Gastrocnemius medialis (tissue), 4 donors: ENCODE measurements at places on chromosomes 3 and 15. TPM values are rescaled to one million over a fixed set of nuclear protein-coding genes. Genes with fewer than 3 reads are reported as not detected.
A peak's percentile ranks its signal among the peaks of the same experiment; 100 is the strongest.

DNA sequence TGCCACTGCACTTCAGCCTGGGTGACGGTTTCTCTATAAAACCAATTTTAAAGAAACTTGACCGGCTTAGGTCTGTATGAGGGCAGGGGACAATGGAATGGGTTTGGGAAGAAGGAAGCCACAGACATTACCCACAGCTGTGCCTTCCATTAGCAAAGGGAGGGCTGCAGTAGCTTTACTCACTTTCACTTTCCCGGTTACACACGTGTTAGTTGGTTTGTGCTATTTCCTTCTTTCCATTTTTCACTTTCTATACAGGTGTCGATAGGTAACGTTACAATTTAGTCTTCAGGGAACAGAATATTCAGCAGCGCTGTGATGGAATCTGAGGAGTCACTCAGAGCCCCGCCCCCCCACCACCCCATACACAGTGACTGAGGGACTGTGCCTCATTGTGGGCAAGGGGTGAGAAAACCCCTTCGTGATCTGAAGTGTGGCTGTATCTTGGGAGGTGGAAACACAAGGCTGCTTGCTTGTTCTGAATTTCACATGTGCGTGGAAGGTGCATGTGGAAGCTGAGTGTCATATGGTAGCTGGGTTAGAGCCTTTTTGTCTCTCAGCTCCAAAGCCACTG lies 44.8 kb upstream of the RPL32 start:
- H3K36me3 ChIP-seq = no peaks in the 10 kb centered on the region
- H3K27ac ChIP-seq = peak overlapping the region; percentile 29
- H3K4me3 ChIP-seq = peak overlapping the region; percentile 15

GRCh38 chr15:66763186-66764071 lies 61.4 kb downstream of the SMAD6 start:
- no peak for DNase-seq
- H3K4me3 ChIP-seq = no peak overlapping the region
- H3K4me1 ChIP-seq = peaks cover 13% of the 10 kb centered on the region
- H3K27me3 ChIP-seq = no peaks in the 10 kb centered on the region
- no peaks in the 10 kb centered on the region for H3K36me3 ChIP-seq

DNA sequence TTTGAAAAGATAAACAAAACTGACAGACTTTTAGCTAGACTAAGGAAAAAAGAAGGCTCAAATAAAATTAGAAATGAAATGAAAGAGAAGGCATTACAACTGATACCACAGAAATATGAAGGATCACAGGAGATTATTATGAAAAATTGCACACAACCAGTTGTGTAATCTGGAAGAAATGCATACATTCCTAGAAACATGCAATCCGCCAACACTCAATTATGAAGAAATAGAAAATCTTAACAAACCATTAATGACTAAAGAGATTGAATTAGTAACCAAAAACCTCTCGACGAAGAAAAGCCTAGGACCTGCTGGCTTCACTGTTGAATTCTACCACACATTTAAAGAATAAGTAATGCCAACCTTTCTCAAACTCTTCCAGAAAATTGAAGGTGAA lies 149.5 kb downstream of the SV2B start:
- H3K4me3 ChIP-seq = no peak overlapping the region
- H3K4me1 ChIP-seq = no peaks in the 10 kb centered on the region
- H3K27me3 ChIP-seq = no peaks in the 10 kb centered on the region

Gene TCTA
- 12.0 TPM for total RNA-seq

DNA sequence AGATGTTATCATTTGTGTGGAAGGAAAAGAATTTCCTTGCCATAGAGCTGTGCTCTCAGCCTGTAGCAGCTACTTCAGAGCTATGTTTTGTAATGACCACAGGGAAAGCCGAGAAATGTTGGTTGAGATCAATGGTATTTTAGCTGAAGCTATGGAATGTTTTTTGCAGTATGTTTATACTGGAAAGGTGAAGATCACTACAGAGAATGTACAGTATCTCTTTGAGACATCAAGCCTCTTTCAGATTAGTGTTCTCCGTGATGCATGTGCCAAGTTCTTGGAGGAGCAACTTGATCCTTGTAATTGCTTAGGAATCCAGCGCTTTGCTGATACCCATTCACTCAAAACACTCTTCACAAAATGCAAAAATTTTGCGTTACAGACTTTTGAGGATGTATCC lies 15.1 kb downstream of the KLHL24 start:
- H3K27me3 ChIP-seq = no peaks in the 10 kb centered on the region
- H3K4me3 ChIP-seq = no peak overlapping the region
- peak overlapping the region; percentile 6 for H3K27ac ChIP-seq
- no peak for DNase-seq
- H3K4me1 ChIP-seq = peaks cover 70% of the 10 kb centered on the region
- no peaks in the 10 kb centered on the region for H3K36me3 ChIP-seq

Gene GP5
- total RNA-seq = not detected

GRCh38 chr15:35481064-35481463 lies 64.9 kb downstream of the DPH6 start:
- H3K4me1 ChIP-seq = no peaks in the 10 kb centered on the region
- no peak overlapping the region for H3K4me3 ChIP-seq
- no peak for DNase-seq
- H3K36me3 ChIP-seq = no peaks in the 10 kb centered on the region
- H3K27ac ChIP-seq = no peak overlapping the region
- no peaks in the 10 kb centered on the region for H3K27me3 ChIP-seq

DNA sequence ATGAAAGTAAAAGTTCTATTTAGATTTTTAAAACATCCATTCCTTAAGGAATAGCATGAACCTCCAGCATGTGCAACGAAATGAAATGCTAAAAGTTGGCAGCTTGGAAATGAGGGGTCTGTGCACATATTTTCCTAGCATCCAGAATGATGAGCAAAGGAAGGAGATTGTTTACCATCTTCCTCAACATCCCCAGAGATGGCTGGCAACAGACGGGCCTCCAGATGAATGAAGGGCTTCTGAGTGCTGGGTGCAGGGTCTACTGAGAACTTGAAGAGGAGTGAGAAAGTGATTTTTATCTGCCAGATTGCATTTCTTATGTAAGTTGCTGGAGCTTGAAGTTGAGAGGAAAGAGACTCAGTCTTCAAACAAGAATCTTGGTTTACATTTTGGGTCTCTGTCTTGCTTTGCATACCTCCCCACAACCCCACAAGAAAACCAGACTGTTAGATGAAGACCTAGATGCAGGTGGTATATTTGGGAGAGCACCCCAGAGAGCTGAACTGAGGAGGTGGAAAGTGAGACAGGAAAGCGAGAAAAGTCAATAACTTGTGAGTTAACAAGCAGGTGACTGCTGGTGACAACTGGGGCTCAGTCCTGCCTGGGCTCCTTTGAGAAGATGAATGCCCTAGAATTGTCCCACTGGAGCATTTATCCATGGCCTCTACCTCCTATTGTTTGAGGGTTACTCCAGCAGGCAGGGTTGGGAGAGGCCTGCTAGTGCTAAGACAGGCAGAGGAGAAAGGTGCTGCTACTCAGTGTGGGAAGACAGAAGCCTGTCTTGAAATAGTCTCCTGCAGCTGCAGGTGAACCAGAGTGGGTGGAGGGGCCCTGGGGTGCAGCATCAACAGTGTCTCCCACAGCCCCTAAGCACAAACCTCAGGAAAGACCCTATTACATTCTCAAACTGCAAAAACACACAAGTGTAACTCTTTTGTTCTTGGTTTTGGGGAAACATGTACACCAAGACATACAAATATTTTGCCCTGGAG lies 10.5 kb upstream of the CCK start:
- H3K36me3 ChIP-seq = no peaks in the 10 kb centered on the region
- no peak overlapping the region for H3K4me3 ChIP-seq
- H3K4me1 ChIP-seq = no peaks in the 10 kb centered on the region
- H3K27me3 ChIP-seq = no peaks in the 10 kb centered on the region
- DNase-seq = no peak

DNA sequence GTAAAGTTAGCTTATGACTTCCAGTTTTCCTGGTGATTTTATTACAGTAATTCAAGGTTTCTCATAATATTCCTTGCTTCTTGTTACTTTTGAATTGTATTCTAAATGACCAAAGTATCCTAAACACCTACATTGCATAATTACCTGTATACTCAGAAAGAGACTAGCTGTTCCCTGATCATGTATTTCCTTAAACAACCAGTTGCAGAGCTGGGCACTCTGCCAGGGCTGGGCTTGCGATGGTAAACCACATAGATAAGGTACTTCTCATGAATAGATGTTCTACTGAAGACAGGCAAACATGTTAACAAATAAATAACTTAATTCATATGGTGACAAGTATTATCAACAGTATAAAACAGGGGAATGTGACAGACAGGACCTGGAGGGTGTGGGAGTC lies 142.3 kb upstream of the WNT5A start:
- no peak for DNase-seq
- no peaks in the 10 kb centered on the region for H3K4me1 ChIP-seq
- H3K27ac ChIP-seq = no peak overlapping the region
- no peak overlapping the region for H3K4me3 ChIP-seq
- H3K36me3 ChIP-seq = no peaks in the 10 kb centered on the region
- no peaks in the 10 kb centered on the region for H3K27me3 ChIP-seq

DNA sequence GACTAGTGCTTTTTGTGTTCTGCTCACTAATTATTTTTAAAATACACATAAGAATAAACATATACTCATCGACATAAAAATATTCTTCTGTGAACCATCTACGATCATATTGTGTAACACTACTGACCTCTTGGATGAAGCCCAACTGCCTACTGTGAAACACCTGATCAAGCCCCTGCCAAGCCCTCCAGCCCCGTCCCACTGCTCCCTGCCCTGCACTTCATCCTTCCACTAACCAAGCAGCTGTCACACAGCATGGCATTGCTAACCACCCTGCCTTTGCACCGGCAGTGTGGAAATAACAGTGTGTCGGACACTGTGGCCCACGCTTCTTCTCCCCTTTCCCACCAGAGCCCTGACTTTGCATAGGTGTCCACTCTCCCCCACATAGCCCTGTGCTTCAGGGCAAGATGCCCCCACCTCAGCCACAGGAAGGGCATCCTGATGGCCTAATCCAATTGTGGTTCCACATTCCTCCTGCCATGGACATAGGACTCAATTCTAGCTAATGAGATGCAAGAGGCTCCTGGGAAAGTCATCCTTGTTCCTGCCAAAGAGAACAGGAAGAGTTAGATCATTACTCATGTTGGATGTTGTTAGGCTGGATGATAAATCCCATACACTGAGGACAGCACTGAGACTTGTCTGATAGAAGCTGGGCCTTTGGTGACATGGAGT lies 35.0 kb upstream of the ARID3B start:
- H3K4me3 ChIP-seq = no peak overlapping the region
- no peaks in the 10 kb centered on the region for H3K27me3 ChIP-seq
- H3K36me3 ChIP-seq = no peaks in the 10 kb centered on the region
- no peak overlapping the region for H3K27ac ChIP-seq
- DNase-seq = no peak

DNA sequence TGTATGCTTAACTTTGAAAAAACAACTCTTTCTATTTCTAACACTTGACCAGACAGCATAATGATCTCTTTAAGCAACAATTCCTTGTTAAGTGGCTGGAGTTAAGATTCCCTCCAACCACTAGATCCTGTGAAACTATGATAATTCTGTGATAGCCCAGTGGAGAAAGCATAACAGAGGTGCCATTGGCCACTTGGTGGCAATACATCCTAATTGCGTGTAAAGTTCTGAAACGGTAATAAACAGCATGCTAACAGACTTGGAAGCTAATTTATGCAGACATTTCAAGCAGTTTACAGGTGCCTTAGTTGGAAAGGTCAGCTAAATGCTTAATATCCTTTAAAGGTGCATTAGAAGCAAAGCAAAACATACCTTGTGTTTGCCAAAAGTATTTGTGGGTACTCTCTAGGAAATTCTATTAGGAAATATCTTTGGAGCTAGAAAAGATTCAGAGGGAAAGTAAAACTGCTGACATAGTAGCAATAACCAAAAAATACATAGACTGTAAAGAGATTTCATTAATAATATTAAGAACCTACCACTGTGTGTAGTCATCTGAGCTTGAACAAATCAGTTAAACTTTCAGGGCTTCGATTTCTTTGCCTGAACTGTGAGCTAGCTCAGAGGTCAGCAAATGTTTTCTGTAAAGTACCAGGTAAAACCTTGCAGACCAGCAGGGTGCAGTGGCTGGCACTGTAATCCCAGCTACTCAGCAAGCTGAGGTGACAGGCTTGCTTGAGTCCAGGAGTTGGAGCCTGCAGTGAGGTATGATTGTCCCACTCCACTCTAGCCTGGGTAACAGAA lies 19.0 kb upstream of the CSTA start:
- H3K27ac ChIP-seq = no peak overlapping the region
- DNase-seq = no peak
- no peak overlapping the region for H3K4me3 ChIP-seq
- H3K4me1 ChIP-seq = no peaks in the 10 kb centered on the region
- H3K27me3 ChIP-seq = no peaks in the 10 kb centered on the region
- no peaks in the 10 kb centered on the region for H3K36me3 ChIP-seq

GRCh38 chr3:100103558-100104441 lies 10.5 kb downstream of the FILIP1L start:
- peaks cover 85% of the 10 kb centered on the region for H3K4me1 ChIP-seq
- peak overlapping the region; percentile 84 for H3K27ac ChIP-seq
- H3K27me3 ChIP-seq = no peaks in the 10 kb centered on the region

Gene SHC4
- total RNA-seq = 0.39 TPM

DNA sequence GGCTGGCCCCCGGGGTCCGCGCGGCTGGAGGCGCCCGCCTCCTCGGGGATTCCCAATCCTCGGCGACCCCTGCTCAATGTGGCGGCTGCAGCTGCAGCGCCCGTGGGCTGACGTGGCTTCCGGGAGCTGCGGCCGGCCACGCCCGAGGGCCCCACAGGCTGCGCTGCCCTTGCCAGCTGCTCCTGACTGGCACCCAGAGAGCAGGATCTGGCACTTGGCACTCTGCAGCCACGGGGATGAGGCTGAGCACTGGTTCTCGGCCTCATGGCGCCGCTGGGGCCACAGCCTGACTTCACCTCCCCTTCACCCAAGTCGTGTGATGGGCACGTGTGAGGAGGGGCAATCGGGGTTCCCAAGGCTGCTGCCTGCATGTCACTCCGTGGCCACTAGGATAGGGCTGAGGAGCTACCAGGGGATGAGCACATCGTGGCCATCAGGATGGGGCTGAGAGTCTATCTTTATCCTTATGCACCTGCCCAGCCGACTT lies 267.8 kb upstream of the FRG2C start:
- no peak overlapping the region for H3K4me3 ChIP-seq
- no peaks in the 10 kb centered on the region for H3K4me1 ChIP-seq
- no peak for DNase-seq
- no peaks in the 10 kb centered on the region for H3K27me3 ChIP-seq
- H3K27ac ChIP-seq = no peak overlapping the region

Gene ATP11B
- total RNA-seq = 16.3 TPM

Gene NRG4
- 2.0 TPM for total RNA-seq

Gene UROC1
- 0.36 TPM for total RNA-seq

Gene UTS2B
- not detected for total RNA-seq

- H3K27me3 ChIP-seq = no peaks in the 10 kb centered on the region
- H3K36me3 ChIP-seq = no peaks in the 10 kb centered on the region
- H3K4me3 ChIP-seq = no peak overlapping the region
- peaks cover 14% of the 10 kb centered on the region for H3K4me1 ChIP-seq
- DNase-seq = no peak
- H3K27ac ChIP-seq = no peak overlapping the region
These were observed 7.9 kb upstream of the GBE1 start for GRCh38 chr3:81769299-81769698.

- H3K36me3 ChIP-seq = no peaks in the 10 kb centered on the region
- no peak for DNase-seq
- H3K27ac ChIP-seq = no peak overlapping the region
These were observed 466 bp downstream of the IQSEC1 start for GRCh38 chr3:13072600-13073325.
